ENCODE measurements at places on chromosomes 3 and 15. TPM values are rescaled to one million over a fixed set of nuclear protein-coding genes. Genes with fewer than 3 reads are reported as not detected.
A peak's percentile ranks its signal among the peaks of the same experiment; 100 is the strongest.

GRCh38 chr3:99854756-99855298 is 37.2 kb downstream of the CMSS1 start:
- DNase-seq = no peak

DNA sequence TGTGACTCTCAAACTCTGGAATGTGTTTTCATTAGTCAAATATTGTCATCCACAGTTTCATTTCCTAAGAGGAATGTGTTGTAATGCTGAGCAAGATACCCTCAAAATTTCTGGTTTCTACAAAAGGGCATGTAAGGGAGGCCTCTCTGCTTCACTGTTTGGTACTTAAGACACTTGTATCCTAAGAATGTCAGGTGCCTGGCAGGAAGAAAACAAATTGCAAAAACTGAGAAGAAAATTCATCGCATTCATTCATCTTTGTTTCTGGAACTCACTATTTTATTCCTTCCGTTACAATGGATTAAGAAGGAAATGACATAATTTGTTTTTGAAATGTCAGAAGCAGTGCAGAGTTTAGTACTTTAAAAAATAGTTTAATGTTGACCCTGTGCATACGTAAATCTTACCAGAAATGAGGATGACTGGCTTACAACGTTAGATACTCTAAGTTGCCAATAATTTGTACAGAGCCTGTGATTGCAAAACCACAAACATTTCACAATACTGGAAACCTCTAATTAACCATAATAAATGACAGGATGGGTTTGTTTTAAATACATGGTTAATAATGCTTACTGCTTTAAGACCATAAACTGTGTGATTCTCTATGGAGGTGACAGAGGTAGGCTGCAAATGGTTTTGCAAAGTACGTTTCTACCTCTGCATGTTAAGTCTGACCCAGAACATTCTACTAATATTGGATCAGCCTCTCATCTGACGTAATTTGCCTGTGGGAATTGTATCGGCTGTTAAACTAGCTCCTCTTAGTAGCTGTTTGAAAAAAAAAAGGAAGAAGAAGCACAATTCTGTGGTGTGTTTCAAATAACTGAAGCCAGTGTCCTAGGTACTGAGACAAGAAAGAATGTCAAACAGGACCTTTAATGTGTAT is 477.8 kb downstream of the RBMS3 start:
- no peak for DNase-seq

DNA sequence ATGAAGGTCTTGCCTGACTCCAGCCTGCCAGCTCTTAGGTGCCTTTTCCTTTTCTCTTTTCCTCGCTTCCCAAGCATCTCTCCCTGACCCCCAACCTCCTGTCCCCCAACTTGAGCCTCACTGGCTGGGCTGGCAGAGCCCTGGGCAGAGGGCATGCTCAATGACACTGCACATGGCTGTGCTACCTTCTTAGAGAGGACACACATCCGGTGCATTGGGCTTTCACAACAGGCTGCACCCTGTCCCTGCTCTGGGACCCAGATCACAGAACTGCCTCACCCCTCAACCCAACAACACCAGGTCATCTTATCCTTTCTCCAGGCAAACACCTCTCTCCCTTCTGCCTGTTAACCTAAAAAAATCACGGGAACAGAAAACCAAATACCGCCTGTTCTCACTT is 7.5 kb upstream of the ANKDD1A start:
- no peak for DNase-seq

DUOXA2 gene
- total RNA-seq = not detected

GRCh38 chr15:72614810-72615532 is 39.5 kb upstream of the GOLGA6B start:
- no peak for DNase-seq

DNA sequence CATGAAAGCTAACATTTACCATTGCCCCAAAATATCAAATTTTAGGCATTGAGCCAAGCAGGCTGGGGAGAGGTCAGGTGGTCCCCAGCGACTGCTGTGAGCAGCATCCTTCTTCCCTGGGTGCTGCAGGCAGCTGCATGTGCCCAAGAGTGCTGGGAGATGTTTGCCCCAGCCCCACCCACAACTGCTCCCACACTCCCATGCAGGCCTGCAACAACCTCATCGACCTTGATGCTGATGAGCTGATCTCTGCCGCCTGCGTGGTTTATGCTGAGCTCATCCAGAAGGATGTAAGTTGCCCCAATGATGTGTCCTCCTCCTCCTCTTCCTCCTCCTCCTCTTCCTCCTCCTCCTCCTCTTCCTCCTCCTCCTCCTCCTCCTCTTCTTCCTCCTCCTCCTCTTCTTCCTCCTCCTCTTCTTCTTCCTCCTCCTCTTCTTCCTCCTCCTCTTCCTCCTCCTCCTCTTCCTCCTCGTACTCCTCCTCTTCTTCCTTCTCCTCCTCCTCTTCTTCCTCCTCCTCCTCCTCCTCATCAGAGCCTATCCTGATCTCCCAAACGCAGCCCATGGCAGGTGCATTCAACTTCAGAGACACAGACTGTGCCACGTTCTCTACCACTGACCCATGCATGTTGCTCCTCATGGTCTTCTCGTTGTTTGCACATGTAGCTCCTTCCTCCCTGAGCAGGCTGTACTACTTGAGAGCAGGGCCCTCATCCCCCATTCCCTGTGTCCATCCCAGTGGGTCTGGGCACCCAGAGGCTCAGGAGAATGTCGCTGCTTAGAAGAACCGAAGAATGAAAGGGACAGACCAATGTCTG is 15.1 kb downstream of the TBC1D21 start:
- no peak for DNase-seq

GRCh38 chr3:179860275-179861107 is 176.2 kb downstream of the PEX5L start:
- DNase-seq = peak; percentile 50

GRCh38 chr15:30870681-30871080 is 33.0 kb upstream of the FAN1 start:
- no peak for DNase-seq

DNA sequence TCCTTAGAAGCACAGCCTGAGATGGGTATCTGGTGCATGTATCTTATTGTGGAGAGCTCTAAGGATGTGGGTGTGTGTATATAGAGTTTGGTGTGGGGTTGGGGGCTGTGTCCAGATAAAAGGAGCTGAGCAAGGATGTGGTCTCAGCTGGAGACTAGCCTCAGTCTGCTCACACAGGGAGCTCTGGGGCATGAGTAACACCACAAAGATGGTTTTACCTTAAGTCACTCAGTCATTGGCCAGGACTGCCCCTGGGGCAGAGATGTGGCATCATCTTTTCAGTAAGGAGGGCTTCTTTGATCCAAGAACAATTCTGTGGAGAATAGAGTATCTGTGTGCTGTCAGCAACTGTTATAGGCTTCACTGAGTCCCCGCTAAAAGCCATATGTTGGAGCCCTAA is 163.4 kb upstream of the NUDT16 start:
- no peak for DNase-seq

DNA sequence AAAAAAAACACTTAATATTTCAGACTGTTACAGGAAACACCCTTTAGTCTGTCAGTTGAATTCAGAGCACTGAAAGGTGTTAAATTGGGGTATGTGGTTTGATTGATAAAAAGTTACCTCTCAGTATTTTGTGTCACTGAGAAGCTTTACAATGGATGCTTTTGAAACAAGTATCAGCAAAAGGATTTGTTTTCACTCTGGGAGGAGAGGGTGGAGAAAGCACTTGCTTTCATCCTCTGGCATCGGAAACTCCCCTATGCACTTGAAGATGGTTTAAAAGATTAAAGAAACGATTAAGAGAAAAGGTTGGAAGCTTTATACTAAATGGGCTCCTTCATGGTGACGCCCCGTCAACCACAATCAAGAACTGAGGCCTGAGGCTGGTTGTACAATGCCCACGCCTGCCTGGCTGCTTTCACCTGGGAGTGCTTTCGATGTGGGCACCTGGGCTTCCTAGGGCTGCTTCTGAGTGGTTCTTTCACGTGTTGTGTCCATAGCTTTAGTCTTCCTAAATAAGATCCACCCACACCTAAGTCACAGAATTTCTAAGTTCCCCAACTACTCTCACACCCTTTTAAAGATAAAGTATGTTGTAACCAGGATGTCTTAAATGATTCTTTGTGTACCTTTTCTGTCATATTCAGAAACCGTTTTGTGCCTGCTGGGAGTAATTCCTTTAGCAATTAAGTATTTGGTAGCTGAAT is 17.9 kb downstream of the TMEM43 start:
- peak; percentile 56 for DNase-seq

DNA sequence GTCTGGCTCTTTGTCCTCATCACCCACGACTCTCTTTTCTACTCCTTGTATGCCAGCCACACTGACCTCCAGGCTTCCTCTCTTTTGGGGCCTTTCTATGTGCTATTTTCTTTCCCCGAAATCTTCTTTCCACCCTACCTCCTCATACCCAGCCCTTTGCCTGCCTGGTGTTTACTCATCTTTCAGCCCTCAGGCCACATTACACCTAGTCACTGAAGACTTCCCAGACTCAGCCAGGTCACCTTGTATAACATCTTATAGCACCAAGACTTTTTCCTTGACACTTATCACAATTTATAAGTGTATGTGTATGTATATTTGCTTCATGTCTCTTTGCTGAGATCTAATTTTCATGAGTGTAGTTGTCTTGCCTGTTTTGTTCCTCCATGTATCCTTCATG is 396.4 kb downstream of the NLGN1 start:
- no peak for DNase-seq

DNA sequence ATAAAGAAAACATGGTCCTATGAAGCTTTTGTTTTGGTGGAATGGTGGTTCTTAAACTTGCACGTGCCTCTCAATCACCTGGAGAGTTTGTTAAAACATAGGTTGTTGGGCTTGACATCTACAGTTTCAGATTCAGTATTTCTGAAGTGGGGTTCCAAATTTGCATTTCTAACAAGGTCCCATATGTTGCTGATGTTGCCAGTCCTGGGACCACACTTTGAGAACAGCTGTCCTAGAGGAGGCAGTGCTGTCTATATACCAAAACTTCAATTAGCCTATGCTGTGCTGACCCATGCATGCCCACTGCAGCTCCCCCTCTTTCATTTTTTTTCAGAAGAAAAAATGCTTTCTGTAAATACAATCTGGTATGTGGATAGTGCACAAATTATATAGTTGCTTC is 31.3 kb downstream of the ALCAM start:
- DNase-seq = no peak

- no peak for DNase-seq
These were observed 215.6 kb downstream of the RPLP1 start for GRCh38 chr15:69668039-69668705.

GRCh38 chr15:62648954-62649353 is 393.6 kb upstream of the TPM1 start:
- DNase-seq = no peak

KCNMB3 gene
- 0.33 TPM for total RNA-seq

KNL1 gene
- 26.2 TPM for total RNA-seq

ALDH1L1 gene
- total RNA-seq = 0.18 TPM

MYZAP gene
- 0.11 TPM for total RNA-seq

All from activated CD4-positive, alpha-beta T cell treated with anti-CD3 and anti-CD28 coated beads for 36 hours (primary cell).